Fibroblast of mammary gland (primary cell): ENCODE measurements at places on chromosomes 2 and 18.

DNA sequence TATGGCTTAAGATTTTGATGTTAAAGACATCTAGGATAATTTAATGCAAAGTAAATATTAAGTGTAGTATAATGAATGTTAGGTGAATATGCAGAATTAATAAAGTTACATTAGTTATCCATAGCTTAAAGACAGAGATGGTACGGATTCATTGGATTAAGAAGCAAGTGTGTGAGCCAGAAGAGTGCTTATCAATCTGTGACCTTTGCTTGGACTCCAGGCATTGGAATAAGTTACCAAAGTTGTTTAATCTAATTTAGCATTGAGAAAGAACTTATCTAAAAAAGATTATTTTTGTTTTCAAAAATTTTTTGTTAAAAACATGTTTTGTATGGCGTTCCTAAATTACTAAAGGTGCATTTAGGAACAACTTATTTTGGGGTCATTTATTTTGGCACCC lies 23.8 kb downstream of the NCOA1 start:
- DNase-seq: no peak

DNA sequence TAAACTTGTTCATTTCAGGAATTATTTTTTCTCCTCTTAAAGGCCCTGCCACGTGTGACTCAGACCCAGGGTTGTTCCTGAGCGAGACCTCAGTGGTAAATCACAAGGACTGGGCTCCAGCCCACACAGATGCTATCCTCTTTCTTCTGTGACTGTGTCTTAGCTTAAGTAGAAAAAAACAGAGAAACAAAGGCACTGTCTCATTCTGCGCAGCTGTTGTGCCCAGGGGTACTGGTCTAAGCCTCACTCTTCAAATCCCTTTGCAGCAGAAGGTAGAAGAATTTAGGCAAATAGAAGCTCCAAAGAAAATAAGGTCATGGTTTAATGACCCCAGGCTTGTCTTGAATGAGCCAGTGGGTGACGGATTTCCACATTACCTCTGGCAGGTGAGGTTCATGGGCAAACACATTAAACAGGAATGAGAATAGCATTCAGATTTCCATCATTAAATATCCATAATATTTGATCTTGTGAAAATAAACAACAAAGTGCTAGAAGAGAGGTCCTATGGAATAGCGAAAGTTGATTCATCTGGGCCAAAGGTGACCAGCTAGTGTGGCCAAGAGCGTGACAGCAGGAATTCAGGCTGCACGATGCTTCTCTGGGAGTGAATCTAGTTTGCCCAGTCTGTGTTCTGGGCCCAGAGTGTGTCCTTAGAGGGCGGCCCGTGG lies 63.3 kb downstream of the LIPG start:
- DNase-seq: peak; percentile 68

DNA sequence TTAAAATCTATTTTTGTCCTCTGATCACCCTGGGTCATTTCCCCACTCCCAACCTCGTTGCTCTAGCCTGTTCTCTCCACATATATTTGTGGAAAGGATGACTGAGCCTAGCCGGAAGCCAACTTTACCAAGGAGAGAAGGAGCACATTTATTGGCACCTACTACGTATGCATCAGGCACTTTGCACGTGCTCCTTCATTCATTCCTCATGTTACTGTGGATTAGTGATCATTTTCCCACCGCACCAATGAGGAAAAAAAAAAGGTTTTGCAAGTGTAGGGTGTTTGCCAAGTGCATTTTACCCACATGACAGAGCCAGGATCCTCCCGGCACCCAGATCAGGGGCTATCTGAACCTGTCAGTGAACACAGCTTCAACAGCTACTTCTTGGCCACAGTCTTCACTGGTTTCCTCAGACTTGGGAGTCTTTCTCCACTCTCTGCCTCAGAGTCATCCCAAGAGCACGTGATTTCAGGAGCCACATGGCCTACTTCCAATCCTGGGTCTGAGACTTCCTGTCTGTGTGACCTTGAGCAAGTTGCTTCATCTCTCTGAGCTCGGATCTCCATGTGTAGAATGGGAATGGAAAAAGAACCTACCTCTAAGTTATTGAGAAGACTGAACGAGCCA lies 1.9 kb upstream of the C1QL2 start:
- peak; percentile 18 for DNase-seq

- DNase-seq: no peak
These were observed 31.9 kb upstream of the EFR3B start for GRCh38 chr2:25009954-25010353.

DNA sequence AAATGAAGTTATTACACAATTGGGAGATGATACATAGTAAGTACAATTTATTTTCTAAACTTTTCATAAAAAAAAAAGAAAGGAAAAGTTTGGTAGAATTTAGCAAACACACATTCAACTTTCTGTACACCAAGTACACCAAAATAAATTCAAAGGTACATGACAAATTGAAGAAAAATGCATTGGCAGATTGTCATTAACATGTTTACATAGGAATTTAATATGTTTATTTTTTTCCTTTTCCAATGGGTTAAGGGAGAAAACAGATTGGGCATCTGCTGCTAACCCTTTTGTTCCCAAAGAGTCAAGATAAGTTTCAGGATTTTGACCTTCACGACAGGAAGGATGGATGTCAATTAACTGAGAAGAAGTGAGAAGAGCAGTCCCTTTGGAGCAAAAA lies 620.4 kb downstream of the XIRP2 start:
- DNase-seq: peak; percentile 8

- no peak for DNase-seq
These were observed 61.3 kb upstream of the CRIM1 start for GRCh38 chr2:36294316-36294721.

DNA sequence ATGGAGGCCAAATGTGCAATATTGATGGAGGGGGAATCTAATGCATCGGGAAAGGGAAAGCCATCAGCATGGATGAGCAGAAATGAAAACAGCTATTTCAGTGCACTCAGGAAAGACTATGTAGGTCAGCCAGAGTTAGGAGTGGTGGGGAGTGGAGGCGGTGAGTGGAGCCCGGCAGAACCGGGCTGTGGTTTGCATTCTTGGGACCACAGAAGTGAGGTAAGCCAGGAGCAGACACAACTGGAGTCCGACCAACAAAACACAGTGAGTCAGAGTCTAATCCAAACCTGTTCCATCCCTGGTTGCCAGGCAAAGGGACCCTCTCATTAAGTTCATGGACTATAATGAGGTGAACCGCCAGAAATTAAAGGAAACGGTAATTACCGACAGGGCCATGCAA lies 61.1 kb upstream of the RAB12 start:
- peak; percentile 75 for DNase-seq

GRCh38 chr2:18641823-18642222 lies 52.5 kb upstream of the NT5C1B start:
- DNase-seq: no peak

DNA sequence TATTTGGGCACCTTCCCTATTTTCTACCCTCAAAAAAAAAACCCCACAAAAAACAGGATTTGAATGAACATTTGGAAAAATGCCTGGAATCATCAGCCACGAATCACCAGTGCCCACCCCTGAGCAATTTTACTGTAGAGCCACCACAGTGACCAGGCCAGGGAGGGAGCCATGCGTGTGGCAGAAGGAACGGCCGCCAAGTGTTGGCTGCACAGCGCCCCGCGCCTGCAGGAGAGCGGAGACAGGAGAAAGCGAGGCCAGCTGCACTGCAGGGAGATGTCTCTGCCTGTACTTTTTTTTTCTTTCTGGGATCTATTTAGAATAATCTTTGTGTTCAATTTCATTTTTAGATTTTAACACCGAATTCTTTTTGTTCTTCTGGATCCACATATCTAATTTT lies 269.3 kb upstream of the RAB12 start:
- DNase-seq: no peak

DNA sequence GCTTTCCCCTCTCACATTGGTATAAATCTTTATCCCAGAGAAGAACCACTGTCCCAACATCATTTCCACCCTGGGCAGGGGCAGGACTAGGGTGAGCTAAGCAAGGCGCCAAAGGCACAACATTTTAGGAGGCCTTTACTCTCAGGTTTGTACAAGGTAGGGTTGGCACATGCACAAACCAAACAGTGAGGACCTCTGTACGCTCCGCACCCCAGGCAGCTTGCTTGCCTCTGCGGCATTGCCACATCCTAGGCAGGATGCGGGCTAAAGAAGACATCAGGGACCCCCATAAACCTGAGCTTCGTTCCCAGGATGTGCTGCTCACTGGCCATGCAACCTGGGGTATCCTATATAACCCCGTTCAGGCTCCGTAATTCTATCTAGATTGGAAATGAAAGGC lies 128.1 kb upstream of the DAPL1 start:
- no peak for DNase-seq

DNA sequence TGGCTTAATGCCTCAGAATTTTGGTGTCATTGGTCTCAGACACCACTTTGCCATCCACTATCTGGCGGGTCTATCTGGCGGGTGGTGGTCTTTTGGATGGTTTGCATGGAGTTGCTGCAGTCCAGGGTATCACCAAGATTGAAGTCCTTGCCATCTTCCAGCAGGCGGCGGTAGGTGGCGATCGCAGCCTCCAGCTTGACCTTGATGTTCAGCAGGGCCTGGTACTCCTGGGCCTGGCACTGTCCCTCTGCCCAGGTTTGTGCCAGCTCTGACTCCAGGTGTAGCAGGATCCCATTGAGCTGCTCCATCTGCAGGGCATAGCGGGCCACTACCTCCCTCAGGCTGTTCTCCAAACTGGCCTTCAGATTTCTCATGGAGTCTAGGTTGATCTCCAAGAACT lies 188.2 kb downstream of the MEMO1 start:
- DNase-seq: no peak

GRCh38 chr2:226414335-226414734 lies 385.3 kb downstream of the IRS1 start:
- DNase-seq: no peak

DNA sequence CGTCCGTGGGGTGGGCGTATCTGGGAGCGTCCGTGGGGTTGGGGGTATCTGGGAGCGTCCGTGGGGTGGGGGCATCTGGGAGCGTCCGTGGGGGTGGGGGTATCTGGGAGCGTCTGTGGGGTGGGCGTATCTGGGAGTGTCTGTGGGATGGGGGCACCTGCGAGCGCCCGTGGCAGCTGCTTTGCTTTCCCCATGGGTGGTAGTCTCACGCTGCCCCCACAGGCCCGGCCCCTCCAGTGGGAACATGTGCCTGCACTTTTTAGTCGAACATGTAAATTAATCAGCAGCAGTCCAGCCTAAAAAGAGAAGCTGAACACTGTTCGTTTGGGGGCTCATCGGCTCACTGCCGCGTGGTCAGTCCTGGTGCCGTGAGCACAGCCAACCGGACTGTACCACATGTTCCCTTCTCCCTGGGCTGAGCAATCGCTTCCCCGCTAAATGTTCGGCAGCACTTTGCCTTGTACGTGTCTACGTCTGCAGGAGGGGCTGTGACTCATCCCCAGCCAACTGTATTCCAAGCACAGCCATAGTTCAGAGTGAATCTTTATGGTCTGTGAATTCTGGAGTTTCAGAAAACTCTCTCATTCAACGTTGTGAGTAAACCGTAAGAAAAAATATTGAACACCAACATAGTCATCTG lies 271.5 kb downstream of the AGAP1 start:
- peak; percentile 99 for DNase-seq

GRCh38 chr2:12710301-12710700 lies 6.4 kb upstream of the TRIB2 start:
- DNase-seq: no peak

GRCh38 chr18:40088130-40088529 lies 1866.9 kb upstream of the PIK3C3 start:
- DNase-seq: peak; percentile 7

- DNase-seq: peak; percentile 87
These were observed 39.2 kb downstream of the EPAS1 start for GRCh38 chr2:46336283-46336959.

DNA sequence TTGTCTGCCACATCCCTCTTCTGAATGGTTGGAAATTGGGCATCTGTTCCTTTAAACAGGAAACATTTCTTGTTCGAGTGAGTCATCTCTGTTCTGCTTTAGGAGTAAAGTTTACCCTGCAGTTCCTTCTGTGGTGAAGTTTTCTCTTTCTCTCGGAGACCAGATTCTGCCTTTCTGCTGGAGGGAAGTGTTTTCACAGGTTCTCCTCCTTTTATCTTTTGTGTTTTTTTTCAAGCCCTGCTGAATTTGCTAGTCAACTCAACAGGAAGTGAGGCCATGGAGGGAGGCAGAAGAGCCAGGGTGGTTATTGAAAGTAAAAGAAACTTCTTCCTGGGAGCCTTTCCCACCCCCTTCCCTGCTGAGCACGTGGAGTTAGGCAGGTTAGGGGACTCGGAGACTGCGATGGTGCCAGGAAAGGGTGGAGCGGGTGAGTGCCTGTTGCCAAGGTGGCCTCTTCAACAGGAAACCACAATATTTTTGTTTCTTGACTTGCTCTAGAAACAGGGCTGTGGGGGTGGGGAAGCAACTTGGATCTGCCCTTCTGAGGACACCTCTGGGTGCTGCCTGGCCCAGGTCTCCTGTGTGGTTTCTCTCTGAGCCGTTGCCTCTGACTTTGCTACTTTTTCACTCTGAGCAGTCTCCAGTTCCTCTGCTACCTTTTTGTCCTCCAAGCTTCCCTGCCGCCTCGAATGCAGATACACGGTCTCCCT lies 2.2 kb upstream of the CASP8 start:
- peak; percentile 84 for DNase-seq

DNA sequence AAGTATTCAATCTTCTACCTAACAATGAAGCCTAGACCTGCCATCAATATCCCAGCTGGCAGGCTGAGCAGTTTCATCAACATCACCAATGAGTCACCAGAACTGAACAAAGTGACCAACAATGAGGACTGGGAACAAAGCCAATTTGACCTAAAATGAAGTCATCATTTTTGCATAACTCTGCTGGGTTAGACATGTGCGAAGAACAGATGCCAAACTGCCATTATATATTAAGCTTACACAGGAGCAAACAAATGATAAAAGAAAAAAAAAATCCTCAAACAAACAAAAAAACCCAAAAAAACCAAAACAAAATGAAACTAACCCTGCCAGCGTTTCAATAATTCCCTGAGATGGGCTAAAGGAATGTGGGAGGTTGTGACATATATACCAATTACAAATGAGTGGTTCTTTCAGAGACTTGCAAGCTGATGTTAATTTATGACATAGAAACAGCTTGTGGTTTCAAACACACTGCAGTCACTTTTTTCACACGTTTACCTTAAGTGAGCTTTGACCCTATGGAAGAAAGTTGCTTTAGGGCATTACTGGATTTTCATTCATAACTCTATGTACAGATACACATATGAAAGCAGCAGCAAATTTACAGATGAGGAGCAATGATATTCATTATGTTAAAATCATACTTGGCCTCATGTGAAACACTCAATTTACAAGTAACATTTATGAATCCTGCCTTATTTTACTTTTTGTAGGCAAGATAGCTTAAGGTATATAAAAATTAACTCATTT lies 56.9 kb upstream of the CCDC141 start:
- DNase-seq: peak; percentile 99

DNA sequence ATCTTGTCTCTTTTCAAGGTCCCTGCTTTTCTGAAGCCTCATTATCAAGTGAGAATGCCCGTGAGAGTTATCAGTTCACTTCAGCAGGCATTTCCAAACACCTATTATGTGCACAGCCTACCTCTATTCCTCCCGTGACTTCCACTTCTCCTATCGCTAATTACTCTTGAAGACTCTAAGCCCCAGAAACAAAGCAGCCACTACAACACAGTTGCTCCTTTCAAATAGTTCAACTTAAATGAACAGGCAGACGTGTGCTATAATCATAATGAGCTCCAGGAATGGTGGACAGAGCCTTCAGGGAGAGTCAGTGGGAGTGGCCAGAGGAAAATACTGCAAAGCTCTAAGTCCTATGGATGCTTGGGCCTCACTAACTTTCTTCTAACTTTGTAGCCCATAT lies 159.0 kb downstream of the RDH14 start:
- no peak for DNase-seq

GRCh38 chr18:987325-988186 lies 82.9 kb downstream of the ADCYAP1 start:
- peak; percentile 47 for DNase-seq
